ENCODE measurements at places on chromosomes 1 and 21.

DNA sequence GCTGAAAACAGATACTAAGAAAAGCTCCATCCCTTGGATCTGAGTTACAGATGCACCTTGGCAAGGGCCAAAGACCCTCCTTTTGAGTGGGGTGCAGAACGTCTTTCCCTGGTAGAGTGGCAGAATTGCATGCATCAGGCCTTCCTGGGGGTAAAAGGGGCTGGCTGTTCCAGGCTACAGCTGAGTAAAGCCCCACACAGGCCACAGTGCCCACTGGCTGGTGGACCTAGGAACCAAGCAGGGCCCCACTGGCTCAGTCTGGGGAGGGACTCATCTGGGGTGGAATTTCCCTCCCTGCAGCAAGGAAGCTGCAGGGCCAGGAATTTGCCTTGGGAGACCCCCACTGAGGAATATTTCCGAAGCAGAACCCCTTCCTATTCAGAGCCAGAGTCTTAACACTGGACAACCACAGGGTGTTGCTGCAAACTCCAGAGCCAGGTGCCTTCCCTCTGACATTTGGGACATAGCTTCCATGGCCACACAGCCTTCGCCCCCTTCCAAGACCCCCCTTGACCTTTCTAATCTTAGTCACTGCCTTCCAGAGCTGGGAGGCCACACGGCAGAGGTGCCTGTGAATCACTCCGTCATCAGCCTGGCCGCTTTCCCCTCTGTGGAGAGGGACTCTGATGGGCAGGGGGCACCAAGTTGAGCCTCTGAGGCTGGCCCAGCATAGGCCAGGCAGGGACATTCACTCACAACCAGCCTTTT, 52.5 kb downstream of the LACTBL1 start:
- no peak for DNase-seq

- DNase-seq = peak; percentile 62
These were observed 43.4 kb upstream of the MRPS6 start for GRCh38 chr21:34029743-34030528.

DNA sequence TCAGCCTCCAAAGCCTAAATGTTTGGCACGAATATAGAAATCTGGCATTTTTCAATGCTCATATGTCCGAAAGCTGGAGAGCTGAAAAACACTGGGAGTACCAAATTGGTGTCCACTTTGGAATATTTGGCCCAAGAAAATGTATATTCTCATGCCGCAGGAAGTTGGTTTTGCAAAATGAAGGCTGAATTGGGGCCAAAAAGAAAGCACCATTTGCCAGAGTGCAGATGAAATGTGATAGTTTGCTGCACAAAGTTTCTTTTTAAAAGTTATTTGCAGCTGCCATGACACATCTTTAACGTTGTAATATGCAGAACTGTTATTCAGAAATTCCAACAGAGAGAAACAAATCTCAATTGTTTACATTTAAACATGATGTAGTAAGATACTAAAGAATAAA, 124.2 kb upstream of the LYPLAL1 start:
- no peak for DNase-seq

- DNase-seq = peak; percentile 83
These were observed 220.5 kb upstream of the B3GALT2 start for GRCh38 chr1:193406901-193407300.

GRCh38 chr1:78004719-78005447, at the start of gene DNAJB4:
Gene DNAJB4 (plus strand): TSS chr1:78004939. CDS start chr1:78005111, 172 bp downstream.
- DNase-seq = peak; percentile 99

DNA sequence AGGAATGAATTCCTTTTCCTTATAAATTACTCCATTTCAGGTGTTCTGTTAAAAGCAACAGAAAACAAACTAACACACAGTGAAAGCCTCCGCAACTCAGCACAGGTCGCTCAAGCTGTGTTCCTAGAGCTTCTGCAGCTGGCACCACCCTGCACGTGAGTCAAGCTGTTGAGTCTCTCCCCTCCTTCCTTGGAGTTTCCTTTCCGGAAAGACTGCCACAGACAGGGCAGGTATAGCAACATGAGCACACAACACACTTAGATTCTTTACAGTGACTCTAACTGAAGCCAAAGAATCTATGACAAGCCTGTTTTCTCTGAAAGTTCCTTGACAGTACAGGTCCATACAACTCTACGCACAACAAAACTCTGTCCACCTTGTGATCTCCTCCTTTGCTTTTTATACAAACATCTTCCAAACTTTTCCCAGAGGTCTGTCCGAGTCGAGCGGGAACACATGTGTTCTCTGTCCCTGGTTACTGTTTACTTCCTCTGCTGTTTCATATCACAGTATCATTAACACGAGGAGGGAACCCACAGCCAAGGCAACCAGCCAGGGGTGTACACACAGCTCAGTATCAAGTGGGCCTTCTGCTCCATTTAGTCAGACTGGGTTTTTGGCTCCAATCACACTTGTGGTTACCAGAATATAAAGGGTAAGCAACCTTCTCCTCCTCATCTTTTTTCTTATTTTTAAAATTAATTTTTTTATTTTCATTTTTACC, 38.7 kb upstream of the DESI2 start:
- DNase-seq = no peak

DNA sequence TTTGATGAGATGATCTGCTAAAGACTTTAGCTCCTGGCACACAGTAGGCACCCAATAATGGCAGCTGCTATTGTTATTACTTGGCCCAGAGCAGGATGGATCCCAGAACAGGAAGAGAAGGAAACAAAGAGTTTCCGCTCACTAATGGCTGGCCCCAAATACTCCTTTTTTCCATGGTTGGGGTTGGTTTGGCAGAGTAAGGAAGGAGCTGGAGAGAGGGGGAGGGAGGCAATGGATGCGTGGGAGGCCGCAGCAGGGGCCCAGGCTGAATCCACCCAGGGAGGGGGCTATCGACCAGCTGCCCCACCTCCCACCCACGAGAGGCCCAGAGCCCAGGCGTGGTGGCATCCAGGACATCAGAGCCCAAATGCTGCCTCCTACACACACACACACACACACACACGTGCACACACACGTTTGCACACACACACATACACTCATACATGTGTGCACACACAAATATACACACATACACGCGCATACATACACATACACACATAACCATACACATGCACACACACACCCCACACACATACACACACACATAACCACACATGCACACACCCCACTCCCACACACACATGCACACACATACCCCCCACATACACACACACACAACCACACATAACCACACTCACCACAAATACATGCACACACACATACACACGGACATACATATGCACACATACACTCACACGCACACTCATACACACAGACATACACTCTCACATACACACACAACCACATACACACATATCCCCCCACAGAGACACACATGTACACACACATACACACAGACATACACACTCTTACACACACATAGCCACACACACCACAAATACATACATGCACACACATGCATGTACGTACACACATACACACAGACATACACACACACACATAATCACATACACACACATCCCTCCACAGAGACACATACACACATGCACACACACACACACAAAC, 25.2 kb downstream of the C1QB start:
- DNase-seq = no peak

DNA sequence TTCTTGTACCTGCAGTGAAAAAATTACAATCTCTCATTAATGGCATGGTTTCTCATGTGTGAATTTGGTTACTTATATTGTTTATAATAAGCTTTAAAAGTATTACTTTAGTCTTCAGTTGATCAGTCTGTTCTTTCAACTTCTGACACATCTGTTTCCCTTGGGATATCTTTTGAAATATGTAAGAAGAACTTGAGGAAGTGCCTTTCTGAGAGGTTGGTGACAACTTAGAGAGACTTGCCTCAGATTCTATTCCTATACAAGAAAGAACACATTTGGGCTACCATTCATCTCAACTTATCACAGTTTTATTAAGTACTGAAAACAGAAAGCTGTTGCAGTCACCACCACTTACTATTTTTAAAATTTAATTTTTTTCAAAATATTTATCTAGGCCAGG, 8.1 kb downstream of the AKNAD1 start:
- no peak for DNase-seq

DNA sequence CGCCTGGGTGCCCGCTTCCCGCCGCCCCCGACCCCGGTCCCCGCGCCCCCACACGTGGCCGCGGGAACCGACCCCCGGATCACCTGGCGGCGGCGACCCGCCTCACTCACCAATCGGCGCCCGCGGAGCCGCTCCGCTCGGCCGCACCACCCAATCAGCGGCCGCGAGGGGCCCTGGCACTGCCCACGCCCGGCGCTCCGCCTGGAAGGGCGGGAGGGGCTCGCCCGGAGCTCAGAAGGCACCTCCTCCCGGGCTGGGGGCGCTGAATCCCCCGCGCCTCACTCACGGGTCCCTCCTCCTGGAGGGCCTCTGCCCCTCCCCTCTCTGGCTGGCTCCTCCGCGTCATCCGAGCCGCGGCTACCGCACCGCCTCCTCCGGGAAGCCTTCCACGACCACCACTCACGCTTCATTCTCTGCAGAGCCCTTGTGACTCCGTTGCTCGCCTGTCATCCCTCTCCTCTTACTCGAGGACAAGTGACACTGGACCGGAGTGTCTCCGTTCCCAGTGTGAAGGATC, 374 bp downstream of the SH2D5 start:
- DNase-seq = peak; percentile 71

DNA sequence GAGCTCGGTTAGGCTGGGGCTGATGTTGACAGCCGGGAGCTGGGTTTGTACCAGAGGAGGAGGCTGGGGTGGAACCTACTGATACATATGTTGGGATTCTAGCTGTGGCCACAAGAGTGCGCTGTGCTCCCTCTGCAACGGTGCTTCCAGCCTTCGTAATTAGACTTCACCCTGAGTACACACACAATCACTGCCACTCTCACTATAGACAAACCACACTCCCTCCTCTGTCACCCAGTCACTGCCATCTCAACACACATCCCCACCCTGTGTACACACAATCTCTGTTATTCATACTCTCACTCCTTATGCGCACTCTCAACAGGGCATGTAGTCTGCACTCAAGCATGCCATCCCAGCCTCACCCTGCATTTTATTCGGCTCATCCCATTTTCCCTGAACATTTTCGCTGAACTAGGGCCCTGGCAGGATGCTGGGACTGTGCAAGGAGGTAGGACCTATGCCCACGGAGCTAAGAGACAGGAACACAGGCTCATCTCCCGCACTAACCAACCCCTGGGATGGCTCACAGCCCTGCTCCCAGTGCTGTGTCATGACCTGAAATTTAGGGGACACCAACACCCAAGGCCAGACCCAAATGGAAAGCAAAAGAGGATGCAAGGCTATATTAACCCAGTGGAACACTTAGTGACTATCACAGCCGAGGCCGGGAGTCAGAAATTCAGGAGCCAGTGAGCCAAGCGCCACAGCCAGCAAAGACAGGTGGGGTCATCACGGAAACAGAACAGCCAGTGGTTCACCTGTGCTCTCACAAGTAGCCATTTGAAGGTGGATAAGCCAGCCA, 5.7 kb downstream of the GJB3 start:
- DNase-seq = peak; percentile 86

DNA sequence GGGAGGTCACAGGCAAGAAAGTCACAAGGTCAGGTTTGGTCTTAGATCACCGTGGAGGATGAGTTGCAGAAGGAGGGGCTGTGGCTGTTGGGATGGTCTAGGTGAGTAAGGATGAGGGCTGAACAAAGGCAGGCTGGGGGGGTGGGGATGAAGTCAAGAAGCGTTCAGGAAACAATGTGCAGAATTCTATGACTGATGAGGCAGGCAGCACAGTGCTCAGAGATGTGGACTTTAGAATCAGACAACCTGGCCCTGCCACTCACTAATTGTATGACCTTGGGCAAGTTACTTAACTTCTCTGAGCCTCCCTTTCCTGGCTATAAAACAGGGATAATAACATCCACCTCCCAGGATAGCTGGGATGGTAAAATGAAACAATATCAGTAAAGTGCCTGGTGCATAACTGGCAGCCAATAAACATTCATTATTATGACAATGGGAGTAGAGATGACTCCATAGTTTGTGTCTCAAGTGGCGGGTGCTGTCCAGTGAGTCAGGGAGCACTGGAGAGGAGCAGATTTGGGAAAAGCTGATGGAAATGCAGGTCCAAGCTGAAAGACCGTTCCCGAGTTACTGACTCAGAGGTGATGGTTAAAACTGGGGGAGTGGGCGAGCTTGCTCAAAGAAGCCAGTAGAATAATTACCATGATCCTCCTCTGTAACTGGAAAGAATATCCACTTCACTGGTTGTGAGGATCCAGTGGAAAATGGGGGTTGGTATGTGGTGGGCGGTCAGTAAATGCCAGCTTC, 2.1 kb downstream of the TIE1 start:
- DNase-seq = no peak

Data from hematopoietic multipotent progenitor cell treated with erythropoietin and hydrocortisone succinate and interleukin-3 and kit ligand, for 6 days (in vitro differentiated cells).